Vagina (tissue), 2 donors: ENCODE measurements at places on chromosomes 3 and 15. TPM values are rescaled to one million over a fixed set of nuclear protein-coding genes. Genes with fewer than 3 reads are reported as not detected.

DNA sequence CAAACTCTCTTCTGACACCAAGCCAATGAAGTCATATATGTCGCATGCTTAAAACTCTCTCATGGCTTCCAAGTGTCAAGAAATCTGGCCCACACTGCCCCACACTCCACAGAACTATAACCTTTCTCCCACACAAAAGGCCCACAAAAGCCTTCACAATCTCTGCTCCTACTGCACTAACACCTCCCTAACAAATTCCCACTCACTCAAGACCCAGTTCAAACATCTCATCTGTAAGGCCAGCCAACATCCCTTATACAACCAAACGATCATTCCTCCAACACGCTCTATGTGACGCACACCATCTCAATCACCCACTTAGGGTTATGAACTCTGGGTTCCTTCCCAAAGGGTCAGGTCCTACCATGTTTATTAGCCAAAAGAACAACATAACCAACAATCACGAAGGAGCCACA, 13.5 kb downstream of the TBC1D2B start:
- H3K27ac ChIP-seq, result peak overlapping the region; percentile 87
- no peaks in the 10 kb centered on the region for H3K27me3 ChIP-seq
- H3K4me3 ChIP-seq, result no peak overlapping the region

The CCDC9B gene
- 16.0 TPM for total RNA-seq

The PLA2G4F gene
- 35.1 TPM for total RNA-seq

- no peak overlapping the region for H3K4me3 ChIP-seq
- no peak overlapping the region for H3K27ac ChIP-seq
- DNase-seq, result no peak
- no peaks in the 10 kb centered on the region for H3K27me3 ChIP-seq
- H3K36me3 ChIP-seq, result no peaks in the 10 kb centered on the region
These were observed 237.1 kb upstream of the GOLGA6L4 start for GRCh38 chr15:83998486-83998885.

- no peaks in the 10 kb centered on the region for H3K4me1 ChIP-seq
- no peak overlapping the region for H3K27ac ChIP-seq
- H3K27me3 ChIP-seq, result no peaks in the 10 kb centered on the region
- H3K36me3 ChIP-seq, result no peaks in the 10 kb centered on the region
- no peak overlapping the region for H3K4me3 ChIP-seq
These were observed 449.5 kb upstream of the TBL1XR1 start for GRCh38 chr3:177646749-177647148.

DNA sequence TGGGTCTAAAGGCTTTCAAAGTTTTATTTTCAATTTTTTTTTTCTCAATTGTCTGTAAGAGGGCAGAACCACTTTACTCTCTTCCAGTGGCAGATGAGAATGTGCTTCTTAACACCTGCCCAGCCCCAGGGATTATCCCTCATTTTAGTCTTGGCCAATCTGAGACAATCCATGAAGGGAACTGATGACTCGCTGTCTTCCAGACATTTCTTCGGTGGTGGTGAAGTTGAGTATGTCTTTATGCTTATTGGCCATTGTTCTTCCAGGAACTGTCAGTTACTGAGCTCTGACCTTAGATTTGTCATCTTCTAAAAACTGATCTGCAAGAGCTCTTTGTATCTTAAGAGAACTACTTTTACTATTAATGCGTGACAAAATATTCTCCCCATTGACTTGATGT, 139.5 kb downstream of the TJP1 start:
- no peaks in the 10 kb centered on the region for H3K27me3 ChIP-seq
- H3K36me3 ChIP-seq, result no peaks in the 10 kb centered on the region
- no peaks in the 10 kb centered on the region for H3K4me1 ChIP-seq
- no peak overlapping the region for H3K4me3 ChIP-seq

DNA sequence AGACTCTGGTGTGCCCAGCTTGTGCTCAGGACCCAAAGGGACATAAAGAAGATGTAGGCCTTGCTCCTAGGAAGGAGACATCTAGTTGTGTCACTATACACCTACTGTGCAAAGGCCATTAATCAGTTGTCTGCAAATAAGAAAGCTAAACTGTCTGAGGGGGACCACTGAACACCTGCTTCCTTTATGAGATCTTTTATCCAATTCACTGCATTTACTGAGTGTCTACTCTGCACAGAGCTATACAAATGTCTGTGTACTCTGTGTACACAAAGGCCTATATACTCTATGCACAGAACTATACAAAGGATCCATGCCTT, 124.8 kb downstream of the CTNNB1 start:
- no peaks in the 10 kb centered on the region for H3K27me3 ChIP-seq
- peaks cover 16% of the 10 kb centered on the region for H3K4me1 ChIP-seq
- DNase-seq, result no peak
- H3K36me3 ChIP-seq, result no peaks in the 10 kb centered on the region

DNA sequence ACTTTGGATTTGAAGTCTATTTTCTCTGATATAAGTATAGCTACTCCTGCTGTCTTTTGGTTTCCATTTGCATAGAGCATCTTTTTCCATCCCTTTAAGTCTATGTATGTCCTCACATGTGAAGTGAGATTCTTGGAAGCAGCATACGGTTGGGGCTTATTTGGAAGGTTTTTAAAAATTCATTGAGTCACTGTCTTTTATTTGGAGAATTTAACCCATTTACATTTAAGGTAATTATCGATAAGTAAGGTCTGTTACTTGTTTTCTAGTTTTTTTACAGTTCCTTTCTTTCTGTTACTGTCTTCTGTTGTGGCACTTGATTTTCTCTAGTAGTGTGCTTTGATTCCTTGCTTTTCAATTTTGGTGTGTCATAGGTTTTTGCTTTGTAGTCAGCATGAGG, 14.0 kb downstream of the RUBCN start:
- DNase-seq, result no peak
- H3K27me3 ChIP-seq, result no peaks in the 10 kb centered on the region
- no peak overlapping the region for H3K4me3 ChIP-seq
- no peaks in the 10 kb centered on the region for H3K4me1 ChIP-seq
- no peaks in the 10 kb centered on the region for H3K36me3 ChIP-seq
- H3K27ac ChIP-seq, result no peak overlapping the region

The ACAP2 gene
- 59.4 TPM for total RNA-seq
